Activated T-cell treated with anti-CD3 and anti-CD28 coated beads for 48 hours (primary cell): ENCODE measurements at places on chromosomes 12 and 14.

GRCh38 chr12:122308811-122309210 lies 42.5 kb upstream of the VPS33A start:
- DNase-seq, result no peak

GRCh38 chr12:6826734-6827436 lies 1.3 kb upstream of the P3H3 start:
- no peak for DNase-seq

DNA sequence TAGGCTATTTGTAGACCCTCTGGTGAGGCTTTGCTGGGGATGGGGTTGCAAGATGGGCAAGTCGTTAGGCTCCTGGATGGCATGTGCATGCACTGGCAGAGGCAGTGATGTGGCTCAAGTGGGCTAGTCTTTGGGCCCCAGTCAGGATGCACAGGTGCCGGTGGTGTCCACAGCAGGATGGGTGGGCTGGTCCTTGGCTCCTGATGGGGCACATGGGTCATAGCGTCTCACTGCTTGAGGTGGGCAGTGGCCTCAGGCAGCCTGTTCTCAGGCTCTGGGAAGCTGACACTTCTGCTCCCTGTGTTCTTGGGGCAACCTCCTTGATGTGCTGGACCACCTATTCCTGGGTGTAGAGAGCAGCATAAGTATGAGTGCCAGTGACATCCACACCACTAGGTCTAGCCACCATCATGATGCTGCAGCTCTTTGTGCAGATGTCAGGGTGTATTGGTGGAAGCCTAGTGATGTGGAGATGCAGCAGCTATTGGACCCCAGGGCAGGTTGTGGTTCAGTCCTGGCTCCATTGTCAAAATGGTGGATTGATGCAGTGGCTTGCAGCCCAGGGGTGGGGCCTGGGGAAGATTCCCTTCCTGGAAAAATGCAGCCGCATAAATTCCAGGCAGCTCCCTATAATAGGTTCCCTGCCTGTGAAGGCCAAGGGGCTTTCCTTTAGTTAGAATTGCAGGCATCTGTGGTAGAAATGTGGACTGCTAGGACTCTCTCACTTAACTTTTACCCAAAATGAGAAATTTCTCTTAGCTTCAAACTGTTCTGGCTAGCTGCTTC lies 742.5 kb upstream of the MDGA2 start:
- no peak for DNase-seq

DNA sequence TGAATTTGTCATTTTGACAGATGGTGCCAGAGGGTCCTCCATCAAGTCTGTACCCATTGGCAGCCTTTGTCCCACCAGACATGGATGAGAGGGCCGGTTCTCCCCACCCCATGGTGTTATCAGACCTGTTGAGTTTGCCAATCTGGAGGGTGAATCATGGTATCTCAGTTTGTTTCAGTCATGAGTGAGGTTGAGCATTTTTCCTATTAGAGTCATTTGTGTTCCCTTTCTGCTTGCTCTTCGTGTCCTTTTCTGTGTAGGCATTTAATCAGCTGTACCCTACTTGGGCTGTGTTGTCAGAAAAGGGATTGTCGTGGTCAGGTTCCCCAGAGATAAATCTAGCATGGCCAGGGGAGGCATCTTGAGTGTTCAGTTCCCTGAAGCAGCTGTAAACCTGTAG lies 30.5 kb downstream of the SLC24A4 start:
- DNase-seq, result no peak

GRCh38 chr12:64085154-64085553 lies 136.9 kb downstream of the KICS2 start:
- no peak for DNase-seq

GRCh38 chr12:45655186-45655585 lies 74.3 kb upstream of the ARID2 start:
- peak; percentile 2 for DNase-seq

GRCh38 chr12:110733089-110733715 lies 9.5 kb downstream of the PPP1CC start:
- no peak for DNase-seq

DNA sequence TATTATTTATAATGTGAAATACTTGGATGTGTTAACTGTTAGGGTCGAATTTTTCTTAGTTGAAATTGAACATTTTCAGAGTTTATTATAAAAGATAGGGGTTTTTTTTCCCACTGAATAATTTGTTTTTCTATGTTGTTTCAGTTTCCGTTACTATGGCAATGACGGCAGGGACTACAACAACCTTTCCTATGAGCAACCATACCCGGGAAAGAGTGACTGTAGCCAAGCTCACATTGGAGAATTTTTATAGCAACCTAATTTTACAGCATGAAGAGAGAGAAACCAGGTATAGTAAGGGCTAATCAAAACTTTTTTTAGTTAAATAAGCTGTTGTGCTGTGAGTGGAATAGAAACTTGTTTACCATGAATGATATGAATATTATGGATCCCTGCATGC lies 35.1 kb upstream of the BMAL2 start:
- DNase-seq, result no peak

DNA sequence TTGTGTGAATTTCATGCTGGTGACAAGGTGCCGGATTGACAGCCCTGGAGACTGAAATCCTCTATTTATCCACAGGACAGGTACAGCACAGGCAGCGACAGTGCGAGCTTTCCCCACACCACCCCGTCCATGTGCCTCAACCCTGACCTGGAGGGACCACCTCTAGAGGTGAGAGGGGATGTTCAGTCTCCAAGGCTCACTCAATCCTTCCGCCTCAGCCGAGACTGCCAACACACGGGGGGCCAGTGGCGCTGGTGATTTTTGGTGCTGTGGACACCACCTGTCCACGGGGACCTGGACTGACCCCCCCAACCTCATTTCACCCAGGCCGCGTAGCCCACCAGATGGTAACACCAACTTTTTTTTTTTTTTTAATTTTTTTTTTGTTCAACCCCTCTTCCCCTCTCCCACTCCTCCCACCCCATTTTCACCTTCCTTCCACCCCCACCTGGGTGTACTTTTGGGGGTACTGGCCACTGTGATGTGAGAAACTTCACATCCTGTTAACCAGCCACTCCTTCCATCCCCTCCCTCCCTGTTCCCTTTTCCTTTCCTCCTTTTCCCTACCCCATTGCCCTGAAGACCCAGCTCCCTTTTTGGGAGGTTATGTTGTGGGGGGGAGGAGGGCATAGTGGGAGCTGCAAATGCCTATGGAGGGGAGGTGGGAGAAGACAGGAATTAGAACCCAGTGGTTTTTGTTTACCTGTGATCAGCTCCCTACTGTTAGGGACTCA lies 12.9 kb downstream of the PCBP2 start:
- no peak for DNase-seq

GRCh38 chr14:56648508-56649301 lies 69.1 kb downstream of the TMEM260 start:
- no peak for DNase-seq

- no peak for DNase-seq
Observed at GRCh38 chr12:122006186-122006926, 15.3 kb upstream of the BCL7A start.

- no peak for DNase-seq
Observed at GRCh38 chr14:89267656-89268055, 149.4 kb downstream of the FOXN3 start.

GRCh38 chr14:86777963-86778602 lies 1214.9 kb downstream of the GALC start:
- DNase-seq, result no peak

DNA sequence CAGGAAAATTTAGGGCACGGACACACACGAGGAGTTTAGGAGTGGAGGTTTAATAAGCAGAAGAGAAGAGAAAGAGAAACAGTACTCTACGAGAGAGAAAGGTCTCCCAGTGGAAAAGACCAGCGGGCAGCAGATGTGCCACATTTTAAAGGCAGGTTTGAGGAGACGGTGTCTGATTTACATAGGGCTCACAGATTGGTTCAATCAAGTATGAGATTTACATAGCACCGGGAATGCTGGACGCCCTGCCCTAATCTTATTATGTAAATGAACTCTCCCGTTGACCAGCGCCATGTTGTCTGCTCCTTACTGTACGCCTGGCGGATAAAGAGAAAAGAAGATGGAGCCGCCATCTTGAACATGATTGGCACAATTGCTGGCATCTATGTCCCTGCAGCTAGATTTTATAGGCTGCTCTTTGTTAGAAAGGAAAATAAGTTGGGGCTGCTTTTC lies 17.9 kb downstream of the NFKBIA start:
- no peak for DNase-seq

DNA sequence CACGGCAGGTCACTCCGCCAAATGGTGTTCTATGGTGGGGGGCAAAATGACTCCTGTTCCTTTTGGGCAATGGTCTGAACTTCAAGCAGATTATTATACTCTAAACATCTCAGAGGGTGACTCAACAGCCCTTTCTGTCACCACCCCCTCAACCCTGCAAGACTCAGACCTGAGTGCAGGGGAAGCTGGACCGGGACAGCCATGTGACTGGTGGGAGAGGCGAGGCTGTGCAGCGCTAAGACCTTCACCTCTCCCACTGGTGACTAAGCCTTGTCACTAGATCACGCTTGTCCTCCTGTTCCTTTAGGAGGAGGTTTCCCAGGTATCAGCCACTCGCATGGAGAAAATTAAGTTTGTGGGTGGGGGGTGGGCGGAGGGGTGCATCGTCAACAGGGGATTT lies 67.1 kb upstream of the CCND2 start:
- no peak for DNase-seq

GRCh38 chr12:48881686-48882314 lies 16.1 kb upstream of the RND1 start:
- DNase-seq, result no peak

GRCh38 chr12:88298761-88299242 lies 156.7 kb downstream of the TMTC3 start:
- peak; percentile 6 for DNase-seq

GRCh38 chr14:79028281-79028680 lies 858.1 kb downstream of the NRXN3 start:
- no peak for DNase-seq

DNA sequence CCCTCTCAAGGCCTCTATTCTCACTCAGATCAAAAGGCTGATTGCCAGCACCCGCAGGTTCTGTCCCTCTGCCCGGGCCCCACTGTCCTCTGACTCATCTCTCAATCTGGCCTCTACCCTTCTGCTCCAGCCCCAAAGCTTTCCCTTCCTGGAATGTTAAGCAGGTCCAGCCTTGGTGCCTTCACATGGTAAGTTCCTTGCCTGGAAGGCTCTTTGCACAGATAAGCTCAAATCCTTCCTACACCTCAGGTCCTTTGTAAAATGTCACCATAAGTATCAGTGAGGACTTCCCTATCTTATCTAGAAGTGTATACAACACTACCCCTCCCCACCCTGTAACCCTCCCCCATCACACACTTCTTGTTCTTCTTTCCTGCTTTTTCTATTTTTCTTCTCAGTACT lies 22.2 kb downstream of the LPCAT3 start:
- DNase-seq, result no peak

GRCh38 chr12:59111851-59112250 lies 191.5 kb upstream of the LRIG3 start:
- DNase-seq, result no peak

DNA sequence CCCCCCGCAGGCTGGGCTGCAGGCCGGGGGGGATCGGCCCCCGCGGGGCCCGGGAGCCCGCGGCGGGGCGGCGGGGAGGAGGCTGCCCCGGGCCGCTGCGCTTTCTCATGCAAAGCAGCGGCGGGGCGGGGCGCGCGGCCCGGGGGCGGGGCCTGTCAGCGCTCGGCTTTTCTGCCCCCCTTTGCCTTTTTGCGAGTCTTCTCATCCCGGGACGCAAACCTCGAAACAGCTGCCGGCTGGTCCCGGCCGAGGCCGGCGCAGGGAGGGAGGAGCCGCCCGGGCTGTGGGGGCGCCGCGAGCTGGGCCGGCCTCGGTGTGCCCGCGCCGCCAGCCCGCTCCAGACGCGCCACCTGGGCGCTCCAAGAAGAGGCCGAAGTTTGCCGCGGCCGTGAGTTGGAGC lies at the start of gene FZD10:
Gene FZD10 (plus strand): TSS at position 198 of the 400 bp plus-strand sequence. CDS start 479 bp downstream, outside the sequence.
- peak; percentile 31 for DNase-seq

GRCh38 chr12:105897311-105897725 lies 241.4 kb downstream of the NUAK1 start:
- DNase-seq, result no peak

DNA sequence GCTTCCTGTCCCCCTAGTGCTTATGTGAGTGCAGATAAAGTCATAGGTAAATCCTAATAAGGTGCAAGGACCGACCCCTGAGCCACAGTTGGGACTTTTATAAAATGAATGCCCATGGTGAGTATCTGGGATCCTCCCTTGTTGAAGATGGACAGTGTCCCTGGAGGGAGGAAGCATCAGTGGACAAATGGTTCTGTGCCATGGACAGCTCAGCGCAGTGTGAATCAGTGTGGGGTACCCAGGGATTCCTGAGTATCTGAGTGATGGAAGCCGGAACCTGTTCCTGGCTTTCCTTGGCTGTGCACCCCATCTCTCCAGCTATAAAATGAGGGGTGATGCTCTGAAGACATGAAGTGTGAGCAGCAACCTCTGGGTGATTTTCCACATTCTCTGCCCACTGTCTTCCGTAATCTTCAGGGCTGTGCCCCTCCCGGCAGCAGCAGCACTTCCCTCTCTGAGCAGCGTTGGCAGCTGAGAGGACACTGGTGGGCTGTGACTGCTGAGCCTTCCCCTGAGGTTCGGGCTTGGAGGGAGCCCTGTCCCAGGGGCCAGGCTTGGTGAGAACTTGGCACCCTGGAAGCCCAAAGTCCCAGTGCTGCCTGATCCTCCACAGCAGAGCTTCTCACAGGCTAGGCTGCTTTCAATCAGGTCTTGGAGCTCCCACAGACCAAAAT lies 25.0 kb downstream of the VCPKMT start:
- no peak for DNase-seq

- no peak for DNase-seq
Observed at GRCh38 chr12:99767809-99768208, 120.3 kb downstream of the GARIN6 start.

- DNase-seq, result no peak
Observed at GRCh38 chr12:18810537-18811253, 72.8 kb downstream of the CAPZA3 start.

- DNase-seq, result no peak
Observed at GRCh38 chr14:95270203-95270602, 49.5 kb downstream of the CLMN start.

DNA sequence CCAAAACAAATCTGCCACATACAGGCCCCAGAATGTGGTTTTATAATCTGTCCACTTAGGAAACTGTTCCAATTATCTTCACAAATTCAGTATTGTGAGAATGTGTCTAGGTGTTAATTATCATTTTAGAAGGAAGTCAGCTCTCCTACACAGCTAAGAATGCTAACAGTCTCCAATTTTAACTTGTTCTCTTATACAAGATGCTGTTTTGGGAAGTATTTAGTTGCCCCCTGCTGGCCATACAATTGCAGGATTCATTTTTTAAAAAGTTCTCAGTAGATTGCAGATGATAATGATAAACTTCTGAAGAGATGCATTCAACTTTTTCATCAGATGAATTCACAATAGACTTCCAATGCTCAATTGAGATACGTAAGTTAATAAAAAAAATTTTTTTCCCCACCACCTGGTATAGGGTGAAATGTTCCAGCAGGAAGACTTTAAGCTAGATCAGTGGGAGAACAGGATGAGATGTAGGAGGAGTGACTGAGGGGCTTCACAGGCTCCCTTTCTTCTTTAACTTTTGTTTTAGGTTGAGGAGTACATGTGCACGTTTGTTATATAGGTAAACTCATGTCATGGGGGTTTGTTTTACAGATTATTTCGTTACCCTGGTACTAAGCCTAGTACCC lies 27.3 kb upstream of the OSBPL8 start:
- DNase-seq, result no peak
